Stomach (tissue), 19 donors: ENCODE measurements at places on chromosomes 1 and 21. TPM values are rescaled to one million over a fixed set of nuclear protein-coding genes. Genes with fewer than 3 reads are reported as not detected.

The TAL1 gene
- 2.6 TPM for total RNA-seq

The DNAJC8 gene
- total RNA-seq: 111 TPM

The IFNAR1 gene
- 7.6 TPM for total RNA-seq

The AIM2 gene
- 4.4 TPM for total RNA-seq

The CHI3L1 gene
- not detected for total RNA-seq
